H1 (cell line): ENCODE measurements at places on chromosomes 2 and 18. TPM values are rescaled to one million over a fixed set of nuclear protein-coding genes. Genes with fewer than 3 reads are reported as not detected.

- no peak for DNase-seq
These were observed 40.6 kb upstream of the INHBB start for GRCh38 chr2:120305296-120305695.

DNA sequence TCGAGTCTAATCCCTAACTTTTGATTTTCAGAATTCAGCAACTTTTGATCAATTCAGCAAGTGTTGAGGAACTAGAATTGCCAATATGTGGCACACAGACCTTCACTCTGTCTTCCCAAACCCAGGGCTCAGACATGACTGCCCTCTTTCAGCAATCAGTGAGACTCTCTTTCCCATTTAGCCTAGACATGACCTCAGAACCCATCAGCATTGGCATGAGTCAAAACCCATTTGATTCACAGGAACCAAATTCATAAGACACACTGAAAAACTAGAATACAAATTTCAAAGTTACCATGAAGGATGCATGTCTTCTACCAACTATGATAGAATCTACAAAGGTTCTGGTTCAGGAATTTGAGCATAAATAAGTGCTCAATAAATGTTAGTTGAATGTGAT is 113.6 kb upstream of the MAP3K20 start:
- DNase-seq = no peak

DNA sequence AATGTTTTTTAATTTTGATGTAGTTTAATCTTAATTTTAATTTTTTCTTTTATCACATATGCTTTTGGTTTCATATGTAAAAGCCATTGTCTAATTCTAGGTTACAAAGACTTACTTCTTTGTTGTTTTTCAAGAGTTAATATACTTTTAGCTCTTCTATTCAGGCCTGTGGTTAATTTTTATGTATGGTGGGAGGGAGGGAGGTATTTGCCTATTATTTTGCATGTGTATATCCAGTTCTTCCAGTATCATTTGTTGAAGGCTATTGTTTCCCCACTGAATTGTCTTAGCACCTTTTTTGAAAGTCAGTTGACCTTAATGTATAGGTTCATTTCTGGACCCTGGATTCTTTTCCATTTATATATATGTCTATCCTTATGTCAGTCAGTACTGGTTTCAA is 23.4 kb downstream of the USP14 start:
- DNase-seq = no peak

DNA sequence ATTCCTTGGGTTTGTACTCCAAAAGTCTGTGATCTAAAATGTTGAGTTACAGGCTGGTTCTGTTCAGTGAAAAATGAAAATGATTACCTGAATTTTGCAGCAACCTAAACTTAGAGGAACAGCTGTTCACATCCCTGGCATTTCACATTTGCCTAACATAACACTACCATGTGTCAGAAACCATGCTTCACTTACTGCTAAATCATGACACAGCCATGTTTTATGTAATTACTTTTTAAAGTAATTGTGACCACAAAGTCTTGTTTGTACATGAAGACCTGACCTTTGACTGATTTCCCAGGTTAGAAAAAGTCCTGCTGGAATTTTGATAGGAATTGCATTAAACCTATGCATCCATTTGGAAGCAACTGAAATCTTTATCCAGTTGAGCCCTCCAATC is 79.1 kb downstream of the FAM168B start:
- no peak for DNase-seq

- DNase-seq = no peak
These were observed 82.5 kb downstream of the TGFA start for GRCh38 chr2:70471129-70471528.

GRCh38 chr2:172105471-172106107 is 2.9 kb upstream of the DLX2 start:
- no peak for DNase-seq

GRCh38 chr18:3870914-3871313 is 420.9 kb downstream of the TGIF1 start:
- no peak for DNase-seq

Gene CD8B2
- not detected in 2 replicates for total RNA-seq

Gene ELAC1
- total RNA-seq = 3.2 and 3.4 TPM in 2 replicates

Gene ERICH2
- total RNA-seq = 2.0 and 2.1 TPM in 2 replicates

Gene CDH19
- not detected in 2 replicates for total RNA-seq

Gene MYO5B
- total RNA-seq = 6.4 and 6.9 TPM in 2 replicates

Gene RNF125
- 14.3 and 15.2 TPM in 2 replicates for total RNA-seq

Gene ELP2
- total RNA-seq = 156 and 165 TPM in 2 replicates
